T-helper 2 cell treated with Interferon-gamma antibody and Interleukin-4, amounts not matched to agents 100 ng/mL and 5 ng/mL, for 36 hours (primary cell): ENCODE measurements at places on chromosomes 13 and 19. TPM values are rescaled to one million over a fixed set of nuclear protein-coding genes. Genes with fewer than 3 reads are reported as not detected.

The CLDN10 gene
- not detected in 2 replicates for total RNA-seq

The HSH2D gene
- total RNA-seq: 48.0 and 50.0 TPM in 2 replicates

The CCDC169 gene
- 0.32 TPM in 1 of 2 replicates, not detected in the other for total RNA-seq

The NCCRP1 gene
- total RNA-seq: not detected in 2 replicates

The CGB8 gene
- total RNA-seq: not detected in 2 replicates

The LRFN3 gene
- total RNA-seq: 9.7 and 11.4 TPM in 2 replicates

The CABP5 gene
- total RNA-seq: not detected in 2 replicates
